Stimulated activated CD4-positive, alpha-beta T cell treated with anti-CD3 and anti-CD28 coated beads, TNF-alpha, amount 100 ng/mL, for 1 hour (primary cell): ENCODE measurements at places on chromosomes 1 and 21.

DNA sequence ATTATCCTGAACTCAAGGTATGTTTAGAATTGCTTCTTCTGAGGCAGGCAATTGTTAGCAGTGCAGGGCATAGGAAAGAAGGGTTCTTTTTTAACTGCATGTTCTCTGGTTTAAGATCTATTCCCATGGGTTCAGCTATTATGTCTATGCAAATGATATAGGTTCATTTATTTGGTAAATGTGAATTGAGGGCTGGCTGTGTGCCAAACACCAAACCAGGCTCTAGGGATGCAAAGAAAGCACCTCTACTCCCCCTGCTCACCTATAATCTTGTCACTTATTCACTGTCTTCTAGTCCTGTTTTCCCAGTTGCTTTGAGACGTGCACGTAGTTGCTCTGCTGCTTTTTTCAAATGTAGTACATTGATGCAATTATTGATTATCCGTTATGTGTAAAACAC lies 691 bp upstream of the KIFAP3 start:
- no peak for DNase-seq

- DNase-seq, result no peak
These were observed 39.6 kb downstream of the DDR2 start for GRCh38 chr1:162671664-162672410.

- DNase-seq, result no peak
These were observed 6.1 kb upstream of the MTF1 start for GRCh38 chr1:37865348-37866120.

DNA sequence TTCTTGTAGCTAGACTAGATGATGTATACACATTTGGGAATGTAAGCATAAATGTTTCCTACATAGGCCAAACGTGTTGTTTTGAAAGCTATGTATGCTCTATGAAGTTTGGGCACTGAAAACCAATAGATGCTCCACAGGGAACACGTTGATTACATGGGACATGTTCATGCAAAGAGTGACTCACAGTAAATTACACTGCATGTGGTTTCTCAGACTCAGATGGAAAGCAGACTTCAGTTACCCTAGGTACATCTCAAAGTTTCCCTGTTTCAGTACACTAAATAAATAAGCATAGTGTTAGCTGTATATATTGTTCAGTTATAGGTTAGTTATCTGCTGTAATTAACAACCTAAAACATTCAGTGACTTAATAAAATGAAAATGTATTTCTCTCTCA lies 301.9 kb upstream of the RUNX1 start:
- no peak for DNase-seq

- no peak for DNase-seq
These were observed 960.0 kb downstream of the PLA2G4A start for GRCh38 chr1:187788718-187789117.

DNA sequence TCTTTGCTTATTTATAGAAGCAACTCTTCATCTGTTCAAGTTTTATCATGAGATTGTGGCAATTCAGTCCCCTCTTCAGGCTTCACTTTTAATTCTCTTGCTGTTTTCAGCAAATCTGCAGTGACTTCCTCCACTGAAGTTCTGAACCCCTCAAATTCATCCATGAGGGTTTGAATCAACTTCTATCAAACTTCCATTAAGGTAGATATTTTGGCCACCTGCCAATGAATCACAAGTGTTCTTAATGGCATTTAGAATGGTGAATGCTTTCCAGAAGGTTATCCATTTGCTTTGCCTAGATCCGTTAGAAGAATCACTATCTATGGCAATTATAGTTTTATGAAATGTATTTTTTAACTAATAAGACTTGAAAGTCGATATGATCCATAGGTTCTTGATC lies 946.7 kb upstream of the B3GALT2 start:
- no peak for DNase-seq

DNA sequence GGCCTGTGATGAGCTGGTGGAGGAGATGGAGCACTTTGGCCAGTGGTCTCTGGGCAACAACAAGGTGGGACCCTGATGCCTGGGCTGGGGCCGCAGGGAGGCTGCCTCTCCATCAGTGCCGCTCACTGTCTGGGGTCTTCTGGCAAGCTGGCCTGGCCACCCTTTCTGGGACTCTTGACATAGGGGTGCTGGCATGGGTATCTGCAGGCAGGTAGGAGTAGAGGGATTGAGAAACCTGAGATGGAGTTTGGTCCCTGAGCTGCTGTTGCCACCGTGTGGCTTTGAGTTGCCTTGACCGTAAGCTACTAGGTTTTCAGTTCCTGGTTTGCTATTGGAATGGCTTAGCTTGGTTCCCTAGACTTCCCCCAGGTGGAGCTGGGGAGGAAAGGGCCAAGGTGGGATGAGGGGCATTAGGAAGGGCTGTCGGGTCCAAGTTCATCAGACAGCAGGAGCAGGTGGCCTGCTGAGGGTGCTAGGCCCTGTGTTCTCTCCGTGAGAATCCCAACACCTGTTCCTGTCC lies 13.2 kb upstream of the MFN2 start:
- no peak for DNase-seq

DNA sequence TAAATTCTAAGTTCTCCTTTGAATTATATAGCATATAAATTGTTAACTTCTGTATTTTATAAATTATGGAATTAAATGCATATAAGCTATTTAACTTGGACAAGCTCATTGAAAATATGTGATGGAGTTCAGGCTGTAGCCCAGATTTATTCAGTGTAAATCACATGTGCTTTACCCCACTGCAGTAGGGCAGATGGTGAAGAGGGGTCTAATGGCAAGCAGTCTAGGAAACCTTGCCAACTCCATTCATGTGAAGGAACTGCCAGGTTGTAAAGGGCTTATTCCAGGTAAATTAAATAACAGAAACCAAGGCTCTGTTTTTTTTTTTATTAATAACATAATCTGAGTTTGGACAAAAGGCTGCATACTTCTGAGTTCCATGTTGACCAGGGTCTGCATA lies 243.2 kb downstream of the NCAM2 start:
- DNase-seq, result no peak

DNA sequence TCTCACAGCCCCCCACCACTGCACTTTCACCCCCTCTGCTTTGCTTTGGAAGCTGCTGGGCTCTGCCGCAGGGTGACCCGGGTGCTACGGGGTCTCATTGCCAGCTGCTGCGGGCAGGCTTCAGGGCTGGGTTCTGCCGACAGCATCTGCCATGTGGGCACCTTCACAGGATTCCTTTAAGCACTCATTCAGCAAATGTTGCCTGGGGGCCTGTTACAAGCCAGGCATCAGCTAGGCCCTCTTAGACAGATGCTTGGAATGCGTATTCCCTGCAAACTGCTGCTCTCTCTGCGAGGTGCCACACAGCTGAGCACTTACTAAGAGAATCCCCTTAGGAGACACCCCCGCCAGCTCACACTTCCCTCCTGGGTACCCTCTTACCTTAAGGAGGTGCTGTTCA lies 29.2 kb downstream of the COL16A1 start:
- DNase-seq, result no peak

GRCh38 chr1:98157524-98158313 lies 236.9 kb upstream of the DPYD start:
- no peak for DNase-seq

DNA sequence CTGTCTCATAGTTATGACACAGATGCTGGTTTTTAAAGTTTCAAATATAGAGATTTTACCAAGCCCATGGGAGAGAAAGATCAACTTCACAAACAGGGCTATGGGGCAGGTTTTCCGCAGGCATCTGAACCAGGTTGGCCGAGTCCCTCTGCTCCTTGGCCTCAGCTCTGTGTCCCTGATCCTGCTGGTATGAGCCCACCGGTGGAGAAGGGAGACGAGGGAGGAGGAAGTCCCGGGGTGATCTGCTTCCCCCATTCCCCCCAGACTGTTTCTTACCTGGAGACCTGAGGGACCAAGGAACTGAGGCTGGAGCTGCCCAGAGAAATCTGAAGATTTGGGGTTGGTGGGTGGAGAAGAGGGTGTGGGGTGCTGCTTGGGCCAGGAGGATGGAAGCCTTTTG lies 28.9 kb upstream of the BTG2 start:
- no peak for DNase-seq

DNA sequence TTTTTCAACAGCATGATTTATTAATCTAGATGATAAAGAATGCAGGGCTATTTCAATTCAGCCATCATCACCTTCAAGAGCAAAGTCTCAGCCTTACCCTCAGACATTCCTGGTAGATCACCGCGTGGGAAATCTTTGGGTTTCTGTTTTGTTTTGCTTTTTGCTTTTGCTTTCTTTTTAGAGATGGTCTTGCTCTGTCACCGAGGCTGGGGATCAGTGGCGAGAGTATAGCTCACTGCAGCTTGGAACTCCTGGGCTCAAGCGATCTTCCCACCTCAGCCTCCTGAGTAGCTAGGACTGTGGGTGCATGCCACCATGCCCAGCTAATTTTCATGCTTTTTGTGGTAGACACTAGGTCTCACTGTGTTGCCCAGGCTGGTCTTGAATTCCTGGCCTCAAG lies 289.7 kb downstream of the AJAP1 start:
- DNase-seq, result no peak

GRCh38 chr1:41028034-41028642 lies 6.6 kb upstream of the SLFNL1 start:
- DNase-seq, result no peak

DNA sequence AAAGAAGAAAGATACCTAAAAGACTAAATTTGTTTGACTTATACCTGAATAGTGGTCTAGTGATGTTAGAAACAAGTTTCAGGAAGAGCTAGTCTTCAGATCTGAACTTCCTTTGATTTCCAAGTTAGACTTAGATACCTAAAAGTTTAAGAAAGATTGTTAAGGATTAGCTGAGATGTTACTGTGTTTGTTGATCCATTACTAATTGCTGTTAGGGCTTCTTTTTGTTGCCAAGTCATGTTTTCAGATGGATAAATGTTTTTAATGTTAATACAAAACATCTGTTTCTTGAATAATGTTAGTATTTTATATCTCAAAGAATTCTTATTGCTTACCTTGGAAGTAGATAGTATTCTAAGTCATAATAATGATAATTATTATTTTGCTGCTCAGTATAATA lies 11.6 kb downstream of the GNAI3 start:
- DNase-seq, result no peak

GRCh38 chr1:48943826-48944225 lies 167.1 kb upstream of the BEND5 start:
- DNase-seq, result no peak

- no peak for DNase-seq
These were observed 32.1 kb downstream of the MX1 start for GRCh38 chr21:41458121-41458520.

DNA sequence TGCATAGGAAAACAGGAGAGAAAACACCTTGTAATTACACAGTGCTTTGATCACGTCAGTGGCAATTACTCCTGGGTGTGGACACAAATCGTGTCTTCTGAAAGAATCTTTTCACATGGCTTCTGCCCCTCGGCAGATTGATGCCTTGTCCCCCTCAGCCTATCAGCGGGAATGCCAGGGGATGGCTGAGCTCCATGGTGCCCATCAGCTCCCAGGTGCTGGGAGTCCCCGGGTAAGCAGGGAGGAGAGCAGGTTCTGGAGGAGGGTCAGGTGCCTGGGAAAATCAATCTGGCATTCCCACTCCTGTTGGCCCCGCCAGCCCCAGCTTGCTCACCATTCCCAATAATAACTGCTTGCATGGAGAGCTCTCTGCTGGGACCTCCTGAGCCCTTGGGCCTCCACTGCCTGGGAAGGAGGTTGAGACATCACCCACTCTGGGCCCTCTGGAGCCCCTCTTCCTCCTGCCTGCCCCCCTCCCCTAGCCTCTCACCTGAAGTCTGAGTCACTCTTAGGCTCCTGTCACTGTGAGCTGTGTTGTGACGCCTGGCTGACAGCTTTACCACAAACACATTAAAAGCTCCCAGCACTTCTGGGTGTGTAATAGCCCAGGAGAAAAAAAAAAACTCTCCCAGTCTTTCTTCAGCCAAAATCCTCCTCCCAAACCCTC lies 4.9 kb downstream of the CAMK2N1 start:
- no peak for DNase-seq

GRCh38 chr21:23986214-23986613 lies 1621.1 kb downstream of the MRPL39 start:
- DNase-seq, result no peak

- no peak for DNase-seq
These were observed 97.9 kb upstream of the KIF26B start for GRCh38 chr1:245056913-245057312.

DNA sequence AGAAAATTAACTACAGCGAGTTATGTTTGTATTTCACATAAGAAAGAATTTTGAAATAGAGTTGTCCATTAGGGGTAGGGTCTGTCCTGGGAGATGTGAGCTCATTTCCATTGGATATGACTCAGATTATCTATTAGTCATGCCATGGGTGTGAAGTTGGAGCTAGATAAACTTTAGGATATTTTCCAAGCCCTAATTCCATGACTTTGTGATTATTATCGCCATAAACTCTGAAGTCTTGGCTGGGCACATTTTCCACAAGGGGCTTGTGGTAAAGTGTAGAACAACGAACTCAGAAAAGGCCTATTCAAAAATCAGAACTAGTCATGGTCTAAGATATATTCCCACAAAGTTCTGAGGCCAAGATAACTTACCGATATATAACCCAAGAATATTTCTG lies 396.6 kb downstream of the DPYD start:
- no peak for DNase-seq

DNA sequence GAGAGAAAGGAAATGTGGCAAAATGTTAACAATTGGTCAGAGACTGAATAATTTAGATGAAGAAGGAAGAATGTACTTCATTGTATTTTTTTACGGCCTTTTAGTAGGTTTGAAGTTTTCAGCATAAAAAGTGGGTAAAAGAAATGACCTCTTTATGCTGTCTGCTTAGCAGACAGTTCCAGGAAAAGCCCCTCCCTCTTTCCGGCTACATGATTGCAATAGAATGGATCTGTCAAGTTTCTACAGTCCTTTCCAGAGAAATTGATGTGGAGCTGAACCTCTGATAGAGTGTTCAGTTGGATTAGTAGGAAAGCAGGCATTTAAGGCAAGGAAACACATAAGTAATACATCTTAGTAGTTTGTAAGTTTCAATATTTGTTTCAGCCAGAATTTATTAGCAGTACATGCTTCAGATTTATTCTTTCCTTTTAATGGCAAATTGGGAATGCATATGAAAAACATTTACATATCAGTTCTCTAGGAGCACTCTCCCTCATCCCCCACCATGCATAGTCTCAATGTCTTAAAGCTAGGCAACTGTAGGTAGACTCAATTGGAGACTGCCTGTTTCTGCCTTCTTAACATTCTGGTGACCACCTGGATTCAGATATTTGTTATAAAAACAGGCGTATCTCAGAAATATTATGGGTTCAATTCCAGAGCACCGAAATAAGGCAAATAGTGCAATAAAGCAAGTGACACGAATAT lies 36.4 kb downstream of the HS2ST1 start:
- no peak for DNase-seq

- no peak for DNase-seq
These were observed 1599.6 kb upstream of the B3GALT2 start for GRCh38 chr1:194786027-194786426.
